Stomach (tissue), 19 donors: ENCODE measurements at places on chromosomes 1 and 21.

- no peak for DNase-seq
These were observed 12.4 kb downstream of the KCNQ4 start for GRCh38 chr1:40795811-40796586.

DNA sequence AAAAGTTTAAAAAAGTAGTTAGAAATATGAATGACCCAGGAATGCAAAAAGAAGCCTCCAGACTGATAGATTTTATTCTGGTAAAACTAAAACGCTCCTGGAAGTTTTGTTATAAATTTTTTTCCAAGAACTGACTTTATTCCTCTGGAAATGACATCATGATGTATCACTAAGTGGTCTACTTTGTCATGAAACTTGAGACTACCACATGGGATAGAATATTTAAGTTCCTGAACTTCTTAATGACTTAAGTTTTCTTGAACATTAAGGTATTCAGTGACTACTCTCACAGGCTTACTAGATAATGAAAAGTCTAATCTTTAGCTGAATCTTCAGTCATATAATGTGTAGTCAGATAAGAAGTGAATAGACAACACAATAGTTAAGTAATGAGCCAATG, 842.2 kb downstream of the USP25 start:
- DNase-seq: no peak

- DNase-seq: no peak
These were observed 52.1 kb upstream of the LAPTM5 start for GRCh38 chr1:30809514-30810263.

DNA sequence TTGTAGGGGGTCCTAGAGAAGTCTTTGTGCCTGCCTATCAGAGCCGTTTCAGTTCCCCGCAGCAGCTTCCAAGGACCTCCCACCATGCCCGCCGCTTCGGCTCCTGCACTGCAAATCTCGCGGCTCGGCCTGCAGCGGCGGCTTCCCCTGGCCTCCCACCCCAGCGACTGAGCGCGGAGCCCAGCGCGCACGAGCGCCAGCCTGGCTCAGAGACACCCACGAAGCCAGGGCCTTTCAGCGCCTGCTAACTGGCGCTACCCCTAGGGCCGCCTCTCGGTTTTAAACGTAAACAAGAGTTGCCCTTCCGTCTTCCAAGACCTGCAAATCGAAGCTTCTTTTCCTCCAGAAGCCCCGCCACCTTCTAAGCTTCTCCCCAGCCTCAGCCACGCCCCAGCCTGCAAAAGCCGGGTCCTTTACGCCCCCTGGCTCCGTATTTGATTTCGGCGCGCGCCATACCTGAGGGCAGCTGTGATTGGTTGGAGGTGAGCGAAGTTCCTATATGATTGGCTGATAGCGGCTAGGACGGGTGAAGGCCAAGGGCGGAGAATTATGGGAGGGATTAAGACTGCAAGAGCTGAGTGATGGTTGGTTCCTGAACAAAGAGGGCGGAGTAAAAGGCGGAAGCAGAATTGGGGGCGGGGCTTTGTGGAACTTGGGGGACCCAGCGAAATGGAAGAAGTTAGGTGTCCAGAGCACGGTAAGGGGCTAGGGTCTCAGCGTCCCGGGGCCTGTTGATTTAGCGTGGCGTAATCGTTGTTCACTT, at the start of gene TTF2:
Gene TTF2, plus strand, starts transcription at position 649 of the 763 bp plus-strand sequence. Its CDS starts 21 bp downstream, at position 670.
- peak; percentile 99 for DNase-seq

GRCh38 chr1:1021010-1021919, 1.3 kb downstream of the AGRN start:
- DNase-seq: peak; percentile 80

DNA sequence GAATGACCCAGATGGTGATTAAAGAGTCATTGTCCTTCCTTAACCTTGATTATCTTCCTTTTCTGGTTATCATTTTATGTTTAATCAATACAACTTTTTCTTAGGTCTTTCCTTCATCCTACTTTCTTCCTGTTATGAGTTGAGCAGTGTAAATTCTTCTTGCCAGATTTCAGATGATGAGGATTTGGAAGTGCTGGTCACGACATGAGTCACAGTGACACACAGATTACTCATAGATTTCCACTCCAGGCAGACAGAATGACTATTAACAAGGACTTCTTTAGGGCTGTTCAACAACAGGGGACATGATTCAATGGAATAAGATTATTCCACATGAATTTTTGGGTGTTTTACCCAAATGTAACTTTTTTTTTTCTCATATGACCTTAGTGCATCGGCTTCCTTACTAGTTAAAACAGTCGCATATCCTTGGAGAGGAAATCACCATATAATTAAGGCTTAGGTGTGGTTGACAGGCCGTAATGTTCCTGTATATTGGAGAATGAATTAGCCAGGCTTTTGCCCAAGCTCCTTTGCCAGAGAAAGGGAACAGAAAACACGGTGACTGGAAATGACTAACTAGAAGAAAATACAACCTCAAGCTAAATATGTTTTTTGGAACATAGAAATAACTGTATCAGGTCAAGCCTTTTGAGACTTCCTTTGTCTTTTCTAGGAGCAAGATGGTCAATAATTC, 44.2 kb downstream of the PRRX1 start:
- DNase-seq: no peak

GRCh38 chr1:219090607-219091006, 83.1 kb upstream of the LYPLAL1 start:
- DNase-seq: no peak

DNA sequence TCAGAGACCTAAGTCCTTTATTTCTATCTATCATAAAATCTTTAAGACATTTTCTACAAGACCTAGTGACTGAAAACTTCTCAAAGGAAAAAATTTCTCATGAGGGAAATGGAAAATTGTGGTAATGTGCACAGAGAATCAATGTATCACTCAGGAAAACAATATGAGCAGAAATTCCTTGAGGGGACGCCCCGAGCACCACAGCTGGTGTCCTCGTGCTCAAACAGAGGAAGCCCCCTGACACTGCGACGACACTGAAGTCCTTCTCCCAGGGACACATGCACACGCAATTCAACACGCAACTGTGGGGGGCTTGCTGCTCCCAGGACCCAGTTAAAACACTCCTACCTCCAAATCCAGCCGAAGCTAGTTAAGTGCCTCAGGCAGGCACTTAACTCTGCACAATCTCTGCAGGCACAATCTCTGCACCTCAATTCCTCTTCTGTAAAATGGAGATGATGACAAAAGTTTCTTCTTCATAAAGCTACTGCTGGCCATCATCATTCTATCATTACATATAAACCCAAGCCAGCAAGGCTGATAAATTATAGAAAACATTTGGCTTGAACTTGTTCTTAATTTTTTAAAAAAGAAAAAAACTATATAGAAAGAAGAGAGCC, 16.0 kb downstream of the ZBTB17 start:
- DNase-seq: peak; percentile 1

- DNase-seq: no peak
These were observed at the start of gene NUP210L for GRCh38 chr1:154154534-154155191. Gene NUP210L, minus strand, starts transcription at chr1:154155073.

DNA sequence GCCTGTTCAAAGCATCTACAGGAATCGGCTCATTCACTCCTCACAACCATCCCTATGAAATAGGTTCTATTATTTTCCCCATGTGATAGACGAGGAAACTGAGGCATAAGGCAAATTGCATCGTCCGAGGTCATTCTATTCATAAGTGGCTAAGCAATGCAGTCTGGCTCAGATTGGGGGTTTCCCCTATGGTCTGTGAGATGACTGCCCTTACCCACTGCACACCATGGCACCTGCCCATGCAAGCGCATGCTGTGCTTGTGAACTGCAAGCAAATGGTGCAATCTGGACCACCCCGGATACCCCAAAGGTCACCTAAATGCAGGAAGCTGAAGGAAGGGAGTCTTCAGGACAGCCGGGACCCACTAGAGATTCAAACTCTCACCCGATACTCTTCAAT, 123.4 kb upstream of the SOD1 start:
- DNase-seq: no peak

DNA sequence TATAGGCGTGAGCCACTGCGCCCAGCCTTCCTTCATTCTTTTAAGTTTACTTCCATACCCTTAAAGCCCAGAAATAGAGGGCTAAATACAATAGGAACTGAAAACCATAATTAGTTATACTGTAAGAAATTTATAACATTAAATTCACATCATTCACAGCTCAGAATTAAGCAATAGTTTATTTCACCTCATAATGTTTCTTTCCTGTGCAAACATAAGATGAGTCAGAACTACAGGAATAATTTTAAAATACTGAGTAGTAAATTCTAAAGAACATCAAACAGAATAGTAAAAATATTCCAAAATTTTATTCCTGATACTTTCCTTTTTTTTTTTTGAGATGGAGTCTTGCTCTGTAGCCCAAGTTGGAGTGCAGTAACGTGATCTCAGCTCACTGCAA, 24.1 kb downstream of the POGZ start:
- DNase-seq: no peak

GRCh38 chr1:232675260-232675659, 45.3 kb upstream of the SIPA1L2 start:
- DNase-seq: no peak

- no peak for DNase-seq
These were observed 2.8 kb upstream of the SLC2A1 start for GRCh38 chr1:42961312-42962091.

GRCh38 chr1:242836423-242836822, 311.9 kb upstream of the PLD5 start:
- no peak for DNase-seq

DNA sequence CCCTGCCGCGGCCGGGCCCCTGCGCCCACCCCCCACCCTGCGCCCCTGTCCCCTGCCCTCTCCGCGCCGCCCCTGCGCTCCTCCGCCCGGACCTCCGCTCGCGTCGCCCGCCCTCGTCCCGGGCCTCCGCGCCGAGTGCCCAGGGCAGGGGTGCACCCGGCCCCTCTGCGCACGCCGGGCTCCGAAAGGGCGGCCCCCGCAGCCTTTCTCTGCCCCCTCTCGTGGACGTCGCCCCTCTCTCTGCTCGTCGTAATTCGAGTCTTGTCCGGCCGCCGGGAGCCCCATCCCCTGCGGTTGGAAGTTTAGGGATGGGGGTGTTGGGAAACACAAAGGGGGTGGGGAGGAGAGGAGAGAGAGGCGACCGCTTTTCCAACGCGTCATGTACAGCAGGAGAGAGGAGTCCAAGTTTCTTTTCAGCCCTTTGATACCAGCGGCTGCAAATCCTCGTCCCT, 407 bp downstream of the GALNT2 start:
- DNase-seq: no peak

DNA sequence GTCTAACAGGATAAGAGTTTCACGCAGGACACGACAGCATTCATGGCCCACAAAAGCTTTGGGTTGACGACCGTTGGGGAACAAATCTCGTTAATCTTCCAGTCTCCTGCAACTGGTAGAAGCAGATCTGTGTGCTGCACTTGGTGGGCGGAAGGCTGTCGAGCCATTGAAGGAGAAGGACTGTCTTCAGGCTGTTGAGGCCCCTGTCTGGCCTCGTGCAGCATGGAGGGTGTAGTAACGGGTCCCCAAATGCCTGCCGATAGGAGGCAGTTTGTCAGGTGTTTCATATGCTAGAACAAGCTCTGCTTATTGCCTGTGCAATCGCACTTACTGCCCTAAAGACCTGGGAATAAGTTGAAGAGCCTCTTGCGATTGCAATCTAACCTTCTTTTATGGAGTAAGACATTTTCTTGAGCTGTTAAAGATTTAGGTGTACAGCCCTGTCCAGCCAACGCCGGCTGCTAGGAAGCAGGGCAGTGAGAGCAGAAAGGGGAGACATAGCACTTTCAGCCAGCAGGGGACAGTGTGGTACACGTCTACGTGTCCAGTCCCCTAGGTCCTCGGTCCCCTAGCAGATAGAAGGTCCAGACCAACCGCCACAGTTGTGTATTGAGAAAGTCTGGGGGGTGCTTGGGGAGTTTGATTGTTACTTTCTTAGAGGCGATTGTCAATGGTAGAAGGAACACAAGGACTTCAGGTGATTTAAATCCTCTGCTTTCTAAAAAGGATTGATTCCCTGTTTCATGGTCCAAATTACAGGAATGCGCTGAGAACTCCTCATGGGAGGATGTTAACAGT, 102.3 kb upstream of the TMPRSS2 start:
- DNase-seq: peak; percentile 89

GRCh38 chr1:104929280-104929679, 1179.6 kb downstream of the AMY1C start:
- no peak for DNase-seq

GRCh38 chr1:235908742-235909520, 42.2 kb upstream of the LYST start:
- DNase-seq: peak; percentile 68

DNA sequence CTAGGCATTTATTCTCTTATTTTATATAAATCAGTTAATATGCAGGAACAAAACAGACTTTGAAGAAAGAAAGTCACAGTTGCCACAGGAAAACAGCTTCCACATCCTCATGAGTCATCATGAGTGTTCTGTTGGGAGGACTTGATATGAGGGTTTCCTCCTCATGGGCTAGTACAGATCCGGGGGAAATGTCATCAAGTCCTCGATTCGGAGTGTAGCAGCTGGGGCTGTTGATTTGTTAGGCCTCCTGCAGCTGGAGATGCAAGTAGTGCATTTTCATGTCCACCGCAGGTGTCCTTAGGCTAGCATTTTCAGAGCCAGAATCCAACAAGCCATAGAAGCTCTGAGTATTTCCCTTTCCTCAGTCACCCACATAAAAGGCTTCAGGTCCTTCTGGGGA, 36.7 kb downstream of the ADAM30 start:
- DNase-seq: no peak

DNA sequence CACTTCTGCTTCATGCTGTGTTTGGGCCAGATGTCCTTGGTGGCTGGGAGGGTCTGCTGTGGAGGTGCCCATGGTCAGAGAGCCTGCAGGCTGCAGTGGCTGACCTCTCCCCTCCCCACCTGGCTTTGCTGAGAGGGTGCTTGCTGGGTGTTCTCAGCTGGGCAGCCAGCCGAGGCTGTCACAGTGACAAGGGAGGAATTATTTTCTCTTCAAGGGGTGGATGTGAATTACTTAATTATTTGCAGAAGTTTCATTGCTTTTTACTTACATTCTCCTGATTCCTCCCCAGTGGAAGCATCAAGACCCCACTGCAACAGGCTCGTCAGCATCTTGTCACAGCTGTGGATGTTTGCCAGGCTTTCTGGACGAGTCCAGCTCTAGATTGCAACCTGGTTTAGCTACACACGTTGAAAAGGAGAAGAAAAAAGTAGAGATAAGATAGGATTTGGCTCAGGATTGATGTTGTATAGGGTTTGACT, 70.3 kb downstream of the GALNT2 start:
- no peak for DNase-seq

- no peak for DNase-seq
These were observed 21.5 kb upstream of the SLC44A5 start for GRCh38 chr1:75632350-75632949.

DNA sequence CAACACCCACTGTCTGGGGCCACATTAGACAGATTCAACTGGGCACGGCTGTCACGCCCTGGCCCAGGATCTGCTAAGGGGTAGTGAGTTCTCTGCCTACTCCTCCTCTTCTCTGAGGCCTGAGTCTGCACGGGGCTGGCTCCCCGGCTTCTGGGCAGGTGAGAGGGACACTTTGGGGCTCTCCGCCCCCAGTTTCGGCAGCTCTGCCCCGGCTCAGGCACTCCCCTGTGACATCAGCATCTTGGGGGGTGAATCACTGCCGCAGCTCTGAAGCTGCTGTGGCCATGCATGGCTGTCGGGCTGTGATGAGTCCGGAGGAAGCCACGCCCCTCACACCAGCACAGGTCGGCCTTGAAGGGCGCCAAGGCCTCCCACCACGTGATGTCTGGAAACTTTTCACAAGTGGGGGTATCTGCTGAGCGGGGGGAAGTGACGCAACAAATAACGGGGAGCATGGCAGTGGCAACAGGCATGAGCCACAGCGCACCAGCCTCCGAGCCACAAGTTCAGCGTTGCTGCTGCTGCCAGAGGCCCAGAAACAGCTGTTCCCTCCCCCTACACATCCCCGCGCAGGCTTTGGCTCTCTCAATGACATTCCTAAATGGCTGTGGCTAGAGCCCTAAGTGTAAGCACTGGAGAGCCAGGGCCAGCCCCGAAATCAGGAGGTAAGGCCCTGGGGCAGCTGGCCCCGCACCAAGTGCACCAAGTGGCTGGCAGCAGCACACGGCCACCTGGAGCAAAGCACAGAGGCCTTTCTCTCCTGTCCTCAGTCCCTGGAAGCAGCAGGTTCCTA, 26.3 kb downstream of the ZBTB17 start:
- DNase-seq: peak; percentile 77
